ENCODE measurements at places on chromosomes 5 and 9.

DNA sequence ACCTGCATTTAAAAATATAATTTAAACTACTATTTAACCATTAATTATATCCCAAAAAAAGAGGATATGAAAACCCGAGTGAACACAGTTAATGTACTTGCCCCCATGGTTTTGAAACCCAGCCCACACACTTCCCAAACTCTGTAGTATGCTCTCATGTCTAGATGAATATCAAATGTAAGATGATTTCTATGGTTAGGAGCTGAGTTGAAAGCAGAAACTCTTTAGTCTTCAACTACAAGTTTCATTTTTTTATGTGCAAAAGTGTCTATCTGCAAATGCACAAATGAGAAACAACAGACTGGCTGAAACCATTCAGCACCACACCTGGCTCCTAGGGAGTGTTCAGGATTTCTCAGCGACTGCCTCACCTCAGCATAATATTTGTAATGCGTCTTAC is 183.3 kb downstream of the SEMA5A start:
- no peak for DNase-seq

DNA sequence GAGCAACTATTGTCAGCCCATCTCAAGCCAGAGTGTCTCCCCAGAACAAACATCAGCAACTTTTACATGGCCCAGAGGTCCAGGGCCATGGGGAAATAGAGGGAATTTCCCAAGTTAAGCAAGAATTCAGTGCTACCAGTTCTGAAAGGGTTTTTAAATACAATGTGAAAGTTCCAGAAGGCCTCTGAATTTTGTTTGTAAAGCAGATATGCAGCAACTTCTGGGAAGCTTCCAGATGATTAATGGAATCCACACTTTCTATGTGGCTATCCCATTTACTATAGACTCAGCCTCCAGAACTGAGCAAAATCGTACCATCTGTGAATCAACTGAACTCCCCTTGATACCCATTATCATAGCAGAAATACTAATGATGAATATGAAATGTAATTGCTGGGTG is 93.8 kb downstream of the FEM1C start:
- peak; percentile 66 for DNase-seq

GRCh38 chr9:79164406-79164805 is 407.4 kb upstream of the TLE4 start:
- no peak for DNase-seq

DNA sequence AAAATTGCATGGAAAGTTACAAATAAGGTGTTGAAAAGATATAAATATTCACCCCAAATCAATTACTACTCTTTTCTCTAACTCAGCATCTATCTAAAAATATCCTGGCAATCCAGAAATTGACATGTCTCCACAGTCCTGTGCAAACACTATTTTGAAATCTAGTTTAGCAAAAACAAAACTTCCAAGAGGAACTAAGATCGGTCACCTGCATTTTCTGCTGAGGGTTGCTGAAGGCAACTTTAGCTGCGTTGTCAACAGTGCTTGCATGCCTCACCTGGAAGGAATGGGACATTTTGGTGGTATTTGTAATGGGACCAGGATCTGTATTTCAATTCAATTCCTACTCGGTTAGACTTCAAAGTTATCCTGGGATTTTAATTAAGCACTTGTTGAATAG is 398.3 kb downstream of the NTRK2 start:
- no peak for DNase-seq

DNA sequence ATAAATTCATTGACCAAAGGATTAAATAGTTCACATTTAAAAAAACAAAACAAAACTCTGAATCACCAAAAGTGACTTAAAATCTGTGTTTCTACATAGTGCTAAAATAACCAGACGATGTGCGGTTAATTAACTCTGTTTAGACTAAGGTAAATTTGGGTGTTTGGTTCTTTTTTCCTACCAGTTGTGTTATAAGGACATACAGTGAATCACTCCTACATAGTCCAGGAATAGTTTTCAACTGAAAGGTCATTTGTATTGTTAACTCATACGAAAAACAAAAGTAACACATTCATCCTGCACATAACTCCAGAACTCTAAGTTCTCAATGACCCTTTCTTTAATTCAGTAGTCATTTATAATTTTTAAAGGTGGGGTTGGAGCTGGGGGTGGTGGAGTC is 203.7 kb downstream of the GLIS3 start:
- no peak for DNase-seq

DNA sequence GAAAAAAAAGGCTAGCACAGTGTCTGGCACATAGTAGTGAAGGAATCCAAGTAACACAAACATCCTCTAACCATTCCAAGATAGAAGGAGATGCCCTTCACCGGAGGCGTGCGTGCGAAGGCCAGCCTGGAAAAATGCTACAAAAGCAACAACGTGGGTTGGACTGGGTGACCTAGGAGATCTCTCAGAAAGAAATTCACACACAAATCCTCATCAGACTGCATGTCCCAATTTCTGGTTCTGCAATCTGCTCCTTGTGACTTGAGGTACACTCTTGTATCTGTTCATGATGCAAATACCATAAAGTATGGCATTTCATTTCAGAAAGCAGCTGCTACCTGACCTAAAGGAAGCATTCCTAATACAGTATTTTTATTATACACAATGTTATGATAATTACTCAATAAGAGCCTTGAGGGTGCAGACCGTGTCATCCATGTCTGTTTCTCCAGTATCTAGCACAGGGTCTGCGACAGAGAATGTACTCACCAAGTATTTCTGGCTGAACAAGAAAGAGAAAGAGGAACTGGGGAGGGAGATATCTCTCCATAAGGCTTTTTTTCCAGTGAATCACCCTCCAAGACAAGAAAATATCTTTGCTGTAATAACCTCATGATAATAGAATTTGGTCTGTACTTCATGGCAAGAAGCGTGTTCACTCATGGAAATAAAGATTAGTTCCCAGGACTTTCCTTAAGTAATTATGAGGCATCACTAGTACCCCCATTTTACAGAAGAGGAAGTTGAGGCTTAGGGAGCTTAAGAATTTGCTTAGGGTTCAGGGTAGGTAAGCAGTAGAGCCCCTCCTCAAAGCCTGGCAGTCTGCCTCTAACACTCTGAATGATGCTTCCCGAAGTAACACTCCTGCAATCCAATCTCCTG is 138.3 kb downstream of the CDK5RAP2 start:
- DNase-seq = peak; percentile 78

DNA sequence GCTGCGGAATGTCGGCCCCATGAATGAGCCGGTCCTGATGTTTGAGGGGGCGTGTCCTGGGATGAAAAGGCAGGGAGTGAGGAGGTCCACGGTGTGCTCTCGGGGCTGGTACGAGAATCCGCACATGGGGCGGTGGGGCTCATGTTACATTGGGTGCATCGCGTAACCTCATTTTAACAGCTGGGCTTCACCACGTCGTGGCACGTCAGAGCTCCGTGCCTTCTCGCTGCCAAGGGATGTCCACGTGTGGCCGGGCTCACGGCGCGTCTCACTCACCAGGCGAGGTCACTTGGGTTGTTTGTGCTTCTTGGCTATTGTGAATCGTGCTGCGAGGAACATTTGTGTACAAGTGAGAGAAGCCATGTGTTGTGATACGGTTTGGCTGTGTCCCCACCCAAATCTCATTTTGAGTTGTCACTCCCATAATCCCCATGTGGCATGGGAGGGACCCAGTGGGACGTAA is 29.1 kb upstream of the IRX4 start:
- no peak for DNase-seq

DNA sequence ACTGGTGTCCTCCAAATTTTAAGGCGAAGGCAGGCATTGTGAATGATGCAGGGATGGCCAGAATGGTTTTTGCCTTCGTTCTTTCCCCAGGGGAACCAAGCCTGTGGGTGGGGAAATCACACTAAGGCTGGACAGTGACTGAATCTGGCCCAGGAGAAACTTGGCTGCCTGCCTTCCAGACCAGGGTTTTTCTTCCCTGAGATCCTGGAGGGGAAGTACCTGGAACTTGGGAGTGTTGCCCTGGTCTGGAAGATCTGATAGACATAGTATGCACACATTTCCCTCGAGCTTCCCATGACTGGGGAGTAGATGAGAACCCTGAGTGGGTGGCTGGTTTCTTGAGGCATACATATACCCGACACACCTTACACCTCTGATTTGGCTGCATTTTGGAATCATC is 664 bp upstream of the IL11RA start:
- DNase-seq = peak; percentile 56

- no peak for DNase-seq
These were observed 95.6 kb downstream of the RFK start for GRCh38 chr9:76298521-76299144.

GRCh38 chr5:176915906-176916305 is 16.8 kb upstream of the HK3 start:
- DNase-seq = no peak

- no peak for DNase-seq
These were observed 17.1 kb downstream of the TRMO start for GRCh38 chr9:97905228-97905627.

GRCh38 chr5:160539431-160539830 is 117.8 kb downstream of the PTTG1 start:
- no peak for DNase-seq

DNA sequence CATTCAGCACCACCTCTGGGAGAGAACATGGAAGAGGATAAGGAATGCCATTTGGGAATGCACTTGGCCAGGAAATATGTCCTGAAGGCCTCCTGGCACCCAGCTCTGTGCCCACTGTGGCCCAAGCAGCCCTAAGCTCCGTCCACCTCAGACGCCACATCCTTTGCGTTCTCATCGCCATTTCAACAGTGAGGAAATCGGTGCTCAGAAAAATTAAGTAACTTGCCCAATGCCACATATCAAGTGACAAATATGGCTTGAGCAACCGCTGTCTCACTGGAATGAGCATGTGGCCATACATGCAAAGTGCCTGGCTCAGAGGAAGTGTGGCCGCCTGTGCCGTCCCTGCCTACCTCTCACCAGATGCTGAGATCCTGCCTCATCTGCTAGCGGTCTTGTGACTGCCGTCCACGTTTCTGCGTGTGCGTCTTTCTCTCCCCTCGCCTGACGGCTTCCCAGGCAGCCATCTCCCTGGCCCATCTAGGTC is 984 bp upstream of the DOK3 start:
- DNase-seq = no peak

- no peak for DNase-seq
These were observed 17.9 kb upstream of the TRIO start for GRCh38 chr5:14125262-14125661.

GRCh38 chr5:163190784-163191183 is 246.6 kb upstream of the CCNG1 start:
- no peak for DNase-seq

DNA sequence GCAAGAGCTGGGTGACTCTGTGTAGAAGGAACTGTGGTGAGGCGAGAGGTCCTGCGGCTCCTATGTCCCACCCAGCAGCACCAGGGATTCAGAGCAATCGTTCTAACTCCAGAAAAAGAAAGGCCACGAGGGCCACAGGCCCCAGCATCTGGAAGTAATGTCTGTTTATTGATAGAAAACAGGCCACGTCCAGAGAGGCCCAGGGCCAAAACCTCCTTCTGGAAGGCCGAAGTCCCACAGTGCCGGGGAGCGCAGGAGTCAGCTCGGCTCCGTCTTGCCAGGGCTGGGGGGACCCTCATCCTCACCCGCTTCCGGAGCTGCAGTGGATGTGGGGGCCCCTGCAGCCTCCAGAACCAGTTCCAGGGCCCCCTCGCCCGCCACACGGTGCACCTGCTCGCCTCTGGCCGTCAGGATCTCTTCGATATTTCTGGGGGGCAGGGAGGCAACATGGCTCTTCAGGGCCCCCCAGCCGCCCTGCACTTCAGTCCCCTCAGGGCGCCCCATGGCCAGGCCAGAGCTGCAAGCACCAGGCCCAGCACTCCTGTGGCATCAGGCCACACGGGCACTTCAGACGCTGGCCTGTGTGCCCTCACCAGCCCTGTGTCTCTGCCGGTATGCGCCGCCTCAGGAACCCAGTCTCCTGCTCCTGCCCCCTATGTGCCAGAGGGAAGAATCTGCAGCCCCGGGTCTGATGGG is 1.6 kb downstream of the DNLZ start:
- DNase-seq = no peak

GRCh38 chr9:109107402-109108240 is 12.1 kb downstream of the TMEM245 start:
- peak; percentile 70 for DNase-seq

- DNase-seq = no peak
These were observed 57.8 kb downstream of the BARX1 start for GRCh38 chr9:93897075-93897970.

DNA sequence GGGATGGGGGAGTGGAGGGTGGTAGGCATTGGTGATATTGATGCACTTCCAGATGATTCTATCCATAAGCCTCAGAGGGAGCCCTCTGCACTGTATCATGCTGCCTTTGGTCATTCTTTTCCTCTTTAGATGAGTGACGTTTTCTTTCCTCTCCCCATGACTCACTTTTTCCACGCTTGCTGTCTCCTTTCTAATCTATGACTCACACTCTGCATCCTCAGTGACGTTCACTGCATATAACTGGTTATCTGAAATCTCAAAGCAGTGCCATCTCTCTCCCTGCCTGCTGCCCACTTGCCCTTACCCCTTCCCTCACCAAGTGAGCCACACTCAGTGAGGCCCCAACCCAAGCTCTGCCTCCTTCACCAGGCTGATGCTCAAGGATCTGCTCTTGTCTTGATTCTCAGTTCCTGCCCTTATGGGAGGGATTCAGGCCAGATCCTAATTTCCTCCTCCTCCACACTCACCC is 31.6 kb downstream of the PTGS1 start:
- DNase-seq = peak; percentile 95

GRCh38 chr5:81827500-81827899 is 76.6 kb upstream of the SSBP2 start:
- DNase-seq = no peak

DNA sequence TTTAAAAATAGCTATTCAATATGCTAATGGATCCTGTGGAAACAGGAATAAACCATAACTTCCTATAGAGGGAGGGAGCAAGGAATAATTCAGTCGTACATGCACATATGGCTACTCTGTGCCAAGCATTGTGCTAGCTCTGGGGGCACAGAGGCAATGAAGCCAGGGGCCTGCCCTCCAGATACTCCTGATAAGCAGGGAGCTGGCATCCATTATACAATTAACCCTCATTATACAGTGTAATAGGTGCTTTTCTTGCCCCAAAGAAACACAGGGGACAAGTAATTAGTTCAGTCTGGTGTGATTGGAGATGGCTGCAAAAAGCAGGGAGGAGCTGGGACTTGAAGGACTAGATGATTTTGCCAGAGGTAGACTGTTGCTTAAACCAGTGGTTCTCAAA is 200.4 kb downstream of the SREK1 start:
- DNase-seq = no peak

DNA sequence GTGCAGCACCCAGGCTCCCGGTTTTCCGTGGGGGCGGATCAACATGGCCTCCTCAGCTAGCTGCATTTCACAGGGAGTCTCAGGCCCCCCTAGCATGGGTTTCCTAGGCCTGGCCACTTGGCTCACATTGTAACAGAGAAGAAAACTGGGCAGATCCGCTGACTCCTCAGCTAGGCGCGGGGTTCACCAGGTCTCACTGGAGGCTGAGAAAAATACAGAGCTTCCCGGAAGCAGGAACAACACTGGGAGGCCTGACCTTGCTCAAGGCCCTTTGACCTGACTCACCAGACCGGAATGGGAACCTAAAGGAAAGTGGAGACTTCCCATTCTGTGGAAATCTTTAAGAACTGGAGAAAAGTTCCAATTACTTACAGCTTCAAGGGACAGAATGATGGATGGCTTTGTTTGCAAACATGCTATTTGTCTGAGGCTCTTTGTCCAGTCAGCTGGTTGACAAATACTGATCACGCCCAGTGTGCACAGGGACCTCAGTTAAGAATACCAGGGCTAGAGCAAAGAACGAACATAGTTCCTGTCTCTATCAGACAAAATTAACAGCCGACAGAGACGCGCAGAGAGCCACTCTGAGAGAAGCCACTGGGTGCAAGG is 88.7 kb upstream of the LRRTM2 start:
- no peak for DNase-seq

- DNase-seq = peak; percentile 53
These were observed 3.1 kb upstream of the DMAC1 start for GRCh38 chr9:7802666-7803065.

GRCh38 chr9:124495126-124496074 is 11.8 kb downstream of the NR5A1 start:
- no peak for DNase-seq

Measured in NCI-H226 (cell line).